ENCODE measurements at places on chromosomes 3 and 15.

DNA sequence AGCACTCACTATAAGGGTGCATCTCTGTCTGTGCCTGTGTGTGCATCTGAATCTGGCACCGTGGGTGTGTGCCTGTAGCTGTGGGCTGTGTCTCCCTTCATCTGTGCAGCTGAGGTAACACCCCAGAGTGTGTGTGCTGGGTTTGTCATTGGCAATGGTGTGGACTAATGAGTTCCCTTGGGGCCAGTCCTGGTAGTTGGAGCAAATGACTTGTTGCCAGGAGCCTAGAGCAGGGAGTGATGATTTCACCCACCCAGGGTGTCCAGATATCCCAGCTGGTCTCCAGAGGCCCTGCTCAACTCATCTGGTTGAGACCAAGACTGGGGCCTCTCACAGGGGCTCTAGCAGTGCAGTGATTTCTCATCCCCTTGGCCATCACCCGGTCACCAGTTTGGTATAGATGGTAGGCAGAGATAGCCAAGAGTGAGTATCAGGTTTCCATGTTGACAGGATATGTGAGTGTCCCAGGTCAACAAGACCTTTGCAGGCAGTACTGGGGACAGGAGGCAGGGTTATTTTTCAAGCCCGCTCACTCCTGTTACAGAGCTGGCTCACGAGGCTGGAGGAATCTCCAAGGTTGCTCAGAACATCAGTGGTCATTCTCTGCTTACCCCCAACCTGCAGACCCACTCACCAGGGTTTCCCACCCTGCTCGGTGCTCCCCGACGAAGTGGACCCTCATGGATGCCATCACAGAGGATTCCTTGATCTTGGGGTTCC, 4.1 kb upstream of the HDAC11 start:
- DNase-seq: no peak

DNA sequence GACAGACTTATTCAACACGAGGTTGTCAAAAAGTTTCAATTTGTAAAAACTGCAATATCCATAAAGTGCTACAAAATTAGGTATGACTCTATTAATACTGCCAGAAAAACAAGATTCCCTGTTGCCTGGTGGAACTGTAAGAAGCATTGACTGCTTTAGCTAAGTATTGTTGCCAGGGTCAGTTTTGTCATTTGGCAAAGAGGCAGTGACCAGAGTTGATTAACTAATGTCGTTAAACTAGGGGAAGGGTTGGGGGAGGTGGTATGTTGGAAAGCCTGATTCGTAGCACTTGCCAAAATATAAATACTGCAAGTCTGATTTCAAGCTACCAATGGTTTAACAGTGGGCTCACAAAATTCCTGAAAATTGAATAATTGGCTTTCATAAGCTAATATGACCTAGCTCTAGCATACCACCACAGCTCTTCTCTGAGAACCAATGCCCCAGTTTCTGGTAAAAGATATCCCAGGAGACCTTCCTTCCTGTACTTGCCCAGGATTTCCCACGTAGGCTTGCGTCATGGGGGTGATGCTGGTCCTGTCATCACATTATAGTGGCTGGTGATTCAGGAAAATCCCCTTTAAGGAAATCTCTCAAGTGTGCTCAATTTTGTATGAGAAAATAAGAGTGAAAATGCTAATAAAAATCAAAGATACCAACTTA, 266.4 kb upstream of the TBC1D5 start:
- DNase-seq: no peak

DNA sequence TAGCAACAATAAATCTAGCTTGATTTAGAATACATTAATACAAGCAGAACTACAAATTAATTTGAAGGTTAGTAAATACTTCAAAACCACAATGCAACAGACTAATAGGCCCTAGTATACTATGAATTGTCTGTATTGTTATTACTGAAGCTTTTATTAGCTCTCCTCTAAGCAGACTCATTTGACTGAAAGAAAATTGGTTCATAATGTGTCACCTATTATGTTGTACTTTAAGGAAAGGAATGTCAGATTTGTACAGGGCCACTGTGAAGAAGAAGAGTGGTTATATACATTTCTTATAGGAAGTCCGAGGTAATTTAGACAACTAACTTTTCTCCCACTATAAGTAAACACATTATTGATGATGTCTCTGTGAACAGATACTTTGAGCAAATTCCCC, 954.5 kb downstream of the ZPLD1 start:
- DNase-seq: no peak

GRCh38 chr3:159733194-159733860, 255.3 kb upstream of the IL12A start:
- no peak for DNase-seq

Measured in stimulated activated CD4-positive, alpha-beta T cell treated with anti-CD3 and anti-CD28 coated beads, Interleukin-2, amount 100 ng/mL, for 48 hours (primary cell).